ENCODE measurements at places on chromosomes 2 and 18. TPM values are rescaled to one million over a fixed set of nuclear protein-coding genes. Genes with fewer than 3 reads are reported as not detected.
A peak's percentile ranks its signal among the peaks of the same experiment; 100 is the strongest.

- no peak overlapping the region for H3K4me3 ChIP-seq
- DNase-seq: no peak
- H3K27ac ChIP-seq: no peak overlapping the region
- no peaks in the 10 kb centered on the region for H3K36me3 ChIP-seq
- H3K27me3 ChIP-seq: no peaks in the 10 kb centered on the region
Measured at GRCh38 chr2:69203166-69203985, 183.7 kb downstream of the GFPT1 start.

DNA sequence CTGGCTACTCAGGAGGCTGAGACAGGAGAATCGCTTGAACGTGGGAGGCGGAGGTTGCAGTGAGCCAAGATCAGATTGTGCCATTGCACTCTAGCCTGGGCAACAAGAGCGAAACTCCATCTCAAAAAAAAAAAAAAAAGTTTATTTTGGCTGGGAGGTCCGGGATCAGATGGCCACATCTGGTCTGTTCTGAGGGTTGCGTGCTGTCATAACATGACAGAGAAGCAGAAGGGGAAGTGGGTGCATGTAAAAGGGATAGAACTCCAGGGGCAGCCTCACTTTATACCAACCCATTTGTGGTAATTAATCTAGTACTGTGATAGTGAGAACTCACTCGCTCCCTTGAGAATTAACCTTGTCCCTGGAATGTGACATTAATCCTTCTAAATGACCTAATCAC is 101.2 kb downstream of the PTPN4 start:
- H3K27ac ChIP-seq: no peak overlapping the region
- no peaks in the 10 kb centered on the region for H3K36me3 ChIP-seq
- H3K27me3 ChIP-seq: no peaks in the 10 kb centered on the region

GRCh38 chr2:96147593-96148201 is 2.5 kb upstream of the DUSP2 start:
- peaks cover 43% of the 10 kb centered on the region for H3K4me1 ChIP-seq
- peak overlapping the region; percentile 95 for H3K27ac ChIP-seq
- H3K4me3 ChIP-seq: no peak overlapping the region
- no peaks in the 10 kb centered on the region for H3K27me3 ChIP-seq

DNA sequence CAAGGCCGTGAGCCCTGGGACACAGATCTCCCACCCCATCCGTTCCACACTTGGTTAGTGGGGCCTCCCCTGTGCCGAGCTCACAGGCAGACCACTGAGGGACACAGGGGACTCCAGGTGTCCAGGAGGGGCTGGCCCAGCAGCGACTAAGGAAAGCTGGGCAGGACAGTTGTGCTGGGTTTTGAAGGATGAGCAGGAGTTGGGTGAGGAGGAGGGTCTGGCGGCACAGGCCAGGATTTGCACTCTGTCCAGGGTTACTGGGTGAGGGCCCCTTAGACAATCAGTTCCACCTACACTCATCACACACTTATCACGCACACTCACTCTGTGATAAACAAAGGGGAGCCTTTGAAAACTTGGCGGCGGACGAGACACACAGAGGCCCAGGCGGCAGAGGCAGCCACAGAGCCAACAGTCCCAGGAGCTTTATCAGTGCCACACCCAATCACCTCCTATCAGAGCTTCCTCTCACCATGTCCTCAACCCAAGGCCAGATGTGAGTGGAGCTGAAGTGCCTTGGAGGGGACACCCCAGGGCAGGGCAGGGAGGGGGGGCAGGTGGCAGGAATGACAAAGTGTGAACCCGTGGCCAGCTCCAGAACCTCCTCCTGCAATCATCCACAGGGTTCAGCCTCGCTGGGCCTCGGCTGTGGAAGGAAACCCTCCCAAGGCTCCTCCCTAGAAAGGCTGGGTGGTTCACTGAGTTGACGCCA is 26.6 kb downstream of the BIN1 start:
- peak; percentile 35 for DNase-seq
- no peaks in the 10 kb centered on the region for H3K27me3 ChIP-seq
- H3K4me3 ChIP-seq: peak overlapping the region; percentile 72
- H3K27ac ChIP-seq: peak overlapping the region; percentile 93

- H3K4me1 ChIP-seq: no peaks in the 10 kb centered on the region
- no peak overlapping the region for H3K4me3 ChIP-seq
- H3K27ac ChIP-seq: no peak overlapping the region
- no peak for DNase-seq
- H3K36me3 ChIP-seq: no peaks in the 10 kb centered on the region
Measured at GRCh38 chr2:16687955-16688354, 22.3 kb upstream of the CYRIA start.

The ZNF2 gene
- total RNA-seq: 8.2 TPM

The REG3A gene
- 0.46 TPM for total RNA-seq

The BARD1 gene
- total RNA-seq: 11.1 TPM

The DYSF gene
- 1.9 TPM for total RNA-seq

- no peaks in the 10 kb centered on the region for H3K36me3 ChIP-seq
- no peaks in the 10 kb centered on the region for H3K4me1 ChIP-seq
- H3K4me3 ChIP-seq: no peak overlapping the region
- DNase-seq: no peak
Measured at GRCh38 chr2:20456636-20457426, 10.0 kb downstream of the RHOB start.

DNA sequence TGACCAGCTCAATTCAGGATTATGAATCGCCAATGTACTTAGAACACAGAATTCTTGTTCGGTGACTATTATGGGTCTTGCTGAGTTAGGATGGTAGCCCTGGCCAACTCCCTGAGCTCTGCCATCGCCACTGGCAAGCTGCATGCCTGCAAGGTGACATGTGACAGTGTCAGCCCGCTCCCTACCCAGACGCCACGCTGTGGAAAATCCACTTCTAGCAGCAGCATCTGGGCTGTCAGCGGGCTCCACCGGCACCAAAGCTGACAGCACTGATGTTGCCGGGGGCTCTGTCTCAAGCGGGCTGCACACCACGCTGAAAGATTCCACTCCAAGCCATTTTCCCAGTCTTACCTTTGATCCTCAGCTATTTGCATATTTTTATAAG is 100.7 kb downstream of the MYT1L start:
- H3K4me1 ChIP-seq: no peaks in the 10 kb centered on the region
- no peak for DNase-seq
- no peaks in the 10 kb centered on the region for H3K36me3 ChIP-seq
- H3K4me3 ChIP-seq: no peak overlapping the region

DNA sequence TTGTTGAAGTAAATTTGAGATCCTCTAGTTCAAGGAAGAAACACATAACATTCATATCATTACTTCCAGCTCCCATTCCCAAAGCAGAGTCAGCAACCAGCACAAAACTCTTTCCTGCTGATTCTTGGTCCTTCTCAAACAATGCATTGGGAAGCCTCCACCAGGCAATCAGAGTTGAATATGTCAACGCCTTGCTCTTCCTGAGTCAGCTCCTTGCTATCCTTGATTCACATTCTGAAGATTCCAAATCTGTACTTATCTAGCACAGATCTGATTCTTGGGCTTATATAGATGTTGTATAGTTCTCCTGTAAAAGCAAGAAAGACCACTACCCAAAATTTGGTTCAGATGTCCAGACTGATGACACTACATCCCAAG is 29.6 kb downstream of the CFAP210 start:
- H3K4me1 ChIP-seq: no peaks in the 10 kb centered on the region
- H3K36me3 ChIP-seq: no peaks in the 10 kb centered on the region
- no peaks in the 10 kb centered on the region for H3K27me3 ChIP-seq
- no peak overlapping the region for H3K4me3 ChIP-seq

DNA sequence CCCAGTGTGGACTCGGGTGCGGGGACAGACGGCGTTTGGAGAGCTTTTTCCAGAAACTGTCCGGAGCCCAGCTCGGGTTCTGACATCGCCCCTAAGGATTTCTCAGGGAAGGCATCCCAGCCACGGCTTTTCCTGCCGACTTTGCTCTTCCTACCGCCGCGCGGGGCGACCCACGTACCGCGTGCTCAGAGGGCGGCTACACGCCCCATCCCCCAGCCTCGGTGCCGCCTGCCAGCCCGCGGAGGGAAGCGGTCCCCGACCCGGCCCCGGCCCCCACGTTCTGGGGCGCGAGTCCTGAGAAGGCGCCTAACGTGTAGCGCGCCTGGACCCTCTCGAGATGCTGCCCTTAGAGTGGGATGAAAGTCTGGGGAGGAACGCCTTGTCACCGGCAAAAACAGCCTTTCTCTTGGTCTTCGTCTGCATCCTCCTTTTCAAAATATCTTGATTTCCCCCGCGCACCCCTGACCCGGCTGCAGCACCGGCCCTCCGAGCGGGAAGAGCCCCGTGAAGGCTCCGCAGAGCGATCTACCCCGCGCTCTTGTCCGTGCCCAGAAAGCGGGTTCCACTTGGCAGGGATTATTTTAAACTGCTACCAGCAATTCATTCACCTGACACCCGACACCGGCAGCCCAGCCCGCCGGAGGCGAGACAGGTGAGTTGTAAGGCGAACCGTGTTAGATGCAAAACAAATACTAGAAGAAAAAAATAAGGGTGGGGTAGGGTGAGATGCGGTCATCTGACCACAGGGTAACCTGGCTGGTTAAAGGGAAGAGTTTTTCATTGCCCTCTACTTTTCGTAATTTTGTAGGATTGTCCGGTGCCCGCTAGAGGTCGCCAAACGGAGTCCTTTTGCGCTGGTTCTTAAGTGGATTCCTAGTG is 812 bp upstream of the KCNG3 start:
- no peaks in the 10 kb centered on the region for H3K36me3 ChIP-seq
- DNase-seq: peak; percentile 68
- H3K4me1 ChIP-seq: peaks cover 17% of the 10 kb centered on the region
- H3K4me3 ChIP-seq: peak overlapping the region; percentile 50
- H3K27ac ChIP-seq: no peak overlapping the region
- H3K27me3 ChIP-seq: peaks cover 17% of the 10 kb centered on the region

The C1QL2 gene
- not detected for total RNA-seq

- H3K27ac ChIP-seq: no peak overlapping the region
- H3K27me3 ChIP-seq: no peaks in the 10 kb centered on the region
- no peaks in the 10 kb centered on the region for H3K36me3 ChIP-seq
- no peaks in the 10 kb centered on the region for H3K4me1 ChIP-seq
- H3K4me3 ChIP-seq: no peak overlapping the region
Measured at GRCh38 chr2:220855296-220855695, 716.8 kb downstream of the EPHA4 start.

The CXCR4 gene
- 1,514 TPM for total RNA-seq

The ESPNL gene
- total RNA-seq: not detected

The PLB1 gene
- total RNA-seq: 2.5 TPM

The TFCP2L1 gene
- 0.54 TPM for total RNA-seq

- H3K4me3 ChIP-seq: no peak overlapping the region
- no peaks in the 10 kb centered on the region for H3K36me3 ChIP-seq
- H3K27me3 ChIP-seq: no peaks in the 10 kb centered on the region
- no peak overlapping the region for H3K27ac ChIP-seq
- DNase-seq: no peak
- H3K4me1 ChIP-seq: peaks cover 2% of the 10 kb centered on the region
Measured at GRCh38 chr2:239312741-239313667, 87.8 kb downstream of the HDAC4 start.

GRCh38 chr2:10278029-10278762 is 24.5 kb upstream of the HPCAL1 start:
- H3K36me3 ChIP-seq: no peaks in the 10 kb centered on the region
- H3K4me3 ChIP-seq: no peak overlapping the region
- no peak overlapping the region for H3K27ac ChIP-seq
- H3K4me1 ChIP-seq: peaks cover 14% of the 10 kb centered on the region
- DNase-seq: no peak
- H3K27me3 ChIP-seq: peaks cover 15% of the 10 kb centered on the region

The UPP2 gene
- total RNA-seq: not detected

DNA sequence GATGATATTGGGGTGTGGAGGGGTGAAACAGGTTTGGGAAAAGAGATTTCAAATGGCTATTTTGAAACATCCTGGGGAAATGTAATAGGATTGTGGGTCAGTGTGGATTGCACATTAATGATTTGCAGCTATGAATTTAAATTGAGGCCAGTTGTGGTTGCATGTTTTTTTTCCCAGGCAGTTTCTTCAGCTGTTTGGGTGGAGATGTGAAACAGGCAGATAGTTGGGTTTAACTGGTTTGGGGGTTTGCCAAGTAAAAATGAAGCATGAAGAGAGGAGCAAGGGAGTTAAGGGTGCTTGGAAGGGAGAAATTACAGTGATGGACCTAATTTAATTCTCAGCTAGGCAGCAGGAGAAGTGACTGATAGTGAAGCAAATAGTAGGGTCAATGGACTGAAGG is 16.8 kb downstream of the GPD2 start:
- DNase-seq: no peak
- no peaks in the 10 kb centered on the region for H3K27me3 ChIP-seq
- no peaks in the 10 kb centered on the region for H3K4me1 ChIP-seq
- no peak overlapping the region for H3K27ac ChIP-seq
- H3K4me3 ChIP-seq: no peak overlapping the region

- no peaks in the 10 kb centered on the region for H3K27me3 ChIP-seq
- no peak overlapping the region for H3K27ac ChIP-seq
- H3K36me3 ChIP-seq: no peaks in the 10 kb centered on the region
- H3K4me3 ChIP-seq: no peak overlapping the region
- no peak for DNase-seq
Measured at GRCh38 chr2:77017355-77017745, 504.8 kb downstream of the LRRTM4 start.

All from T-cell (primary cell).